NCI-H1694 (cell line): ENCODE measurements at places on chromosomes 1 and 21.

- no peak for DNase-seq
Observed at GRCh38 chr1:45930258-45931150, 127.1 kb downstream of the MAST2 start.

DNA sequence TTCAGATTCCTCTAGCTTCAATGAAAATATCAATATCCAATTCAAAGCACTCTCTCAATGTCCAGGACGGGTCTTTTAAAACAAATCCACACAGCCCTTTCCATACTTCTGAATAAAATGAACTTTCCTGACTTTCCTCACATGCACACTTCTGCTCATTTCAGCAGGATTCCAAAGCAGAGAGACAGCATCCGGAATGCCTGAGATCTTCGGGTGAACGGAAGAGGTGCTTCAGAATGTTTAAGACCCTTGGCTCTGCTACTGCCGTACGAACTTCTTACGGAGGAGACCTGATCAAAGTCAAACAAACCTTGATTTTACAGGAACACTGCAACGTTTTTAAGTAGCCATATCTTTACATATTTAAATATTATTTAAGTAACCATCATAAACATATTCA is 245.7 kb downstream of the PTBP2 start:
- no peak for DNase-seq

DNA sequence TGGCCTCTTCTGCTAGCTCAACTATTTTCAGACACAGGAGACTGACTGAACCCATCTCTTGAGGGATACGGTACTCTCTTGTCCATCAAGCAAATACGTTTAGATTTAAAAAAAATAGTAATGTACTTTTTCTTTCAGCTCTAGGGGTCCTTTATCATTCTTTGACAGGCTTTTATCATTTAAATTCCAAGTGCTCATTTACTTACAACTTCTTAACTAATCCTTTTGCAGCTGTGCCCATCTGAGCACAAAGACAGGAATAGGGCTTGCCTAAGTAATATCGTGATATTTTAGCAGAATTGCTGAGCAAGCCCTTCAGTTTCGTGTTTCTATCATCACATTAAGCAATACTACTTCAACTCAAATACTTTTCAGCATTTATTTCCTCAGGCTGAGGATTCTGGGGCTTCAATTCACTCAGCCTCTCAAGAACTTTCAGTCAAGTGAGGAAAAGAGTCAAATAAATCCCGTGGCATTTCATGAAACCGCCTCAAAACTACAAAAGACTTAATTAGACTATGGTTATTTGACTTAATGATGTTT is 317.6 kb downstream of the BACH1 start:
- no peak for DNase-seq

GRCh38 chr1:225931270-225932136 is 7.5 kb upstream of the PYCR2 start:
- DNase-seq = no peak

- DNase-seq = no peak
Observed at GRCh38 chr1:116833718-116834117, 76.0 kb upstream of the PTGFRN start.

DNA sequence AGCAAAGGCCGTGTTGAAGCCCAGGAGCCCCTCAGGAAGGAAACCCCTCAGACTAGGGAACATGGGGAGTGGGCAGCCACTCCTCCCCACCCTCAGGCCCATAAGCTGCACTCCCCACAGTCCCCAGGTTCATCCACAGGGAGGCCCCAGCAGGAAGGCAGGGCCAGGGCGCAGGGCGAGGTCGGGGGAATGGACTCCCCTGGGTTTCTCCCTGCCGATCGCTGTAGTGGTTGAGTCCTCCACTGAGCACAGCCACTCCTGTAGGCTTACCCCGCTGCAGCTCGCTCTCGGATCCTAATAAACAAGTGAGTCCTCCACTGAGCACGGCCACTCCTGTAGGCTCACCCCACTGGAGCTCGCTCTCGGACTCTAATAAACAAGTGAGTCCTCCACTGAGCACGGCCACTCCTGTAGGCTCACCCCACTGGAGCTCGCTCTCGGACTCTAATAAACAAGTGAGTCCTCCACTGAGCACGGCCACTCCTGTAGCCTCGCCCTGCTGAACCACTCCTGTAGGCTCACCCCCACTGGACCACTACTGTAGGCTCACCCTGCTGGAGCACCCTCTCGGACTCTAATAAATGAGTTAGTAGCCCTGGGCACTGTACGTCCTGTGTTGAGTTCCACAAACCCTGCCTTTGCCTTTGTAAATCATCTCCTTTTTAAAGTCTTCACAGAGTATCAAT is 16.2 kb upstream of the COL18A1 start:
- DNase-seq = no peak

GRCh38 chr1:23615423-23615822 is 56.1 kb upstream of the ID3 start:
- DNase-seq = no peak

DNA sequence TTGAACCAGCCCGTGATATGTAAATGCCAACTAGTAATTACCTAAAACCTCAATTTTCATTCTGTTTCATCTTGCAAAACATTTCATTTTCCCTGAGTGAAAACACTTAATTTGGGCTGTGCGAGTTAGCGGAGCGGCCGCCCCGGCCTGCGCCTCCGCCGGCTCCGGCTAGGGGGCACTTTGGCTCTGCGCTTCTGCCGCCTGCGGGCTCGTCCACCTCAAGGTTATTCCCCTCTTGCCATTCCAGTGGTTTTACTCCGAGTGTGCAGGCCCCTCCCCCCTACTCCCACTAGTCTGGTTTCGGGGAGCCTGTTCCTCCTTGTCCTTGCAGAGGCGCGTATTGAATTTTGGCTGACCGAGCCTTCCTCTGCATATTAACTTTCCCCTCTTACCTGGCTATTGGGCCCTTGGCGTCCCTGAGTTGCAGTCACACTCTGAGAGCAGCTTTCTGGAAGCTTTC is 55.6 kb downstream of the PEX14 start:
- no peak for DNase-seq
